Stimulated activated CD8-positive, alpha-beta memory T cell treated with anti-CD3 and anti-CD28 coated beads, Interleukin-4, amount 100 ng/mL, for 1 hour (primary cell): ENCODE measurements at places on chromosomes 5 and 9.

- no peak for DNase-seq
Measured at GRCh38 chr5:53087621-53088121, 21.9 kb downstream of the MOCS2 start.

DNA sequence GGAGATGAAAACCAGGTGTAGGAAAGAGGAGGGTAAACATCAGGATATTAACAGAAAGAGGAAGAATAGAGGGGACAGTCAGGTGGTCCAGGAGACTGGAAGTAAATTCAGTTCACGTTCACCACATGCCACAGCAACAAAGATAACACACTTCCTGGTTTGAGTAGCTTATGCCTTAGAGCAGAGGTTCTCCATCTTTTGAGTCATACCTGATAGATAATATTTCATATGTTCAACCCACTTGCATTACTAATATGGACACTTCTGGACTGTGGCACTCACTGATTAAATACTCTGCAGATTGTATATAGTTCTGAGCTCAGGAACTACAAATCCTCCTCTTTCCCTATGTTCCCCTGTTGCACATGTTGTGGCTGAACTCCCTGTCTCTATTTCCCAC is 179.9 kb upstream of the NR3C1 start:
- no peak for DNase-seq

DNA sequence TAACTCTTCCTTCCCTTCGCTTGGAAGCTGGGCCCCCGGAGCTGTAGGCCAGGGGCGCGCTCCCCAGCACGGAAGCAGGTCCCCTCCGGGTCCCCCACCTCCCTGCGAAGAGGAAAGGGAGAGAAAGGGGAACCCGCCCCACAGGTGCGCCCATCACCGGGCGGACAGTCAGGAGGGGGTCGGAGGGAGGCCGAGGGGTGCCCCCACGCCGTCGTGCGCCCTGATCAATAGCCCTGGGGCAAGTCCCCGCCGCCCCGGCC is 793 bp downstream of the AGPAT2 start:
- DNase-seq, result no peak

GRCh38 chr9:21969011-21969940 is 24.9 kb downstream of the CDKN2A start:
- DNase-seq, result no peak

- no peak for DNase-seq
Measured at GRCh38 chr9:97046228-97046627, 7.3 kb upstream of the CTSV start.

DNA sequence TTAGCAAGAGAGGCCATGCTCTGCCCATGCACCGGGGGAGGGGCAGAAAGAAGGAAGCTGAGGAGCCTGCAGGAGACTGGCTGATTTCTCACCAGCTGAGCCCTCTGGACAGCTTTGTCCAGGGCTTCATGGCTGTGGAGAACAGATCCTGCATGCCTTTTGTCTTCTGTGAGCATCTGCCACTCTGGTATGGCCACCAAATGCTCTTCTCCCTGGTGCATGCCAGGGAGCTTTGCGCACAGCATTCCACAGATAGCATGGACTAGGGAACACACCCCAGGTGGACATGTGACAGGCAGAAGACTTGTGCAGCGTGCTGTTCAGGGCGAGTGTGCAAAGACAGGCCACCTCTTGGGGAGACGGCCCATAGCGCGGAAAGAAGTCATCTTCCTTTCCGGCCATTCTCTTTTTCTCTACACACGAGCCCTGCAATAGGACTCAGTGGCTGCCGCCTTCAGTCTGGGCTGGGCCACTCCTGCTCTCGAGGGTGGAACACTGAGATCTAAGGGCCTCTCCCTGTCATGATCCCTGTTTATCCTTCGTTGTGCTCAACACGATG is 56.7 kb downstream of the GADD45G start:
- no peak for DNase-seq

- DNase-seq, result no peak
Measured at GRCh38 chr5:112681481-112681908, 56.2 kb upstream of the APC start.

DNA sequence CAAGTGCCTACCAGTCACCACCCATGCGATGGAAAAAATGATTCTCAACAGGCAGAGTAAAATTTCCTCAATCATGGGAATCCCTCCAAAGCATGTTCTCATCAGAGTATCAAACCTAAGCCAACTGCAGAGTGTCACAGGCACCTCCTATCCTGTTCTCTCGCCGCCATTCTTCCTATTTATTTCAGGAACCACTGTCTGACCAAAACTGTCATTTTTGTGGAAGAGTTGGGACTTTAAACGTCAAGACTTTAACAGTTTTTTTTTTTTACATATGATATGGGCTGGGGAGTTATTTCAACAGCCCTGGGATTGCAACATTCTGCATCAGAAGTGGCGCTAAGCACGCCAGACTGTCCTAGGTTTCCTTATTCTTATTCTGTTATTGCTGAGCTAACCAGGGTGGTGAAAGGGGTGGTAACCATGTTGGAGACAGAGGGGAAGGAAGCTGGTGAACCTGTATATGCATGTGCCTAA is 29.5 kb downstream of the PFDN1 start:
- DNase-seq, result no peak

DNA sequence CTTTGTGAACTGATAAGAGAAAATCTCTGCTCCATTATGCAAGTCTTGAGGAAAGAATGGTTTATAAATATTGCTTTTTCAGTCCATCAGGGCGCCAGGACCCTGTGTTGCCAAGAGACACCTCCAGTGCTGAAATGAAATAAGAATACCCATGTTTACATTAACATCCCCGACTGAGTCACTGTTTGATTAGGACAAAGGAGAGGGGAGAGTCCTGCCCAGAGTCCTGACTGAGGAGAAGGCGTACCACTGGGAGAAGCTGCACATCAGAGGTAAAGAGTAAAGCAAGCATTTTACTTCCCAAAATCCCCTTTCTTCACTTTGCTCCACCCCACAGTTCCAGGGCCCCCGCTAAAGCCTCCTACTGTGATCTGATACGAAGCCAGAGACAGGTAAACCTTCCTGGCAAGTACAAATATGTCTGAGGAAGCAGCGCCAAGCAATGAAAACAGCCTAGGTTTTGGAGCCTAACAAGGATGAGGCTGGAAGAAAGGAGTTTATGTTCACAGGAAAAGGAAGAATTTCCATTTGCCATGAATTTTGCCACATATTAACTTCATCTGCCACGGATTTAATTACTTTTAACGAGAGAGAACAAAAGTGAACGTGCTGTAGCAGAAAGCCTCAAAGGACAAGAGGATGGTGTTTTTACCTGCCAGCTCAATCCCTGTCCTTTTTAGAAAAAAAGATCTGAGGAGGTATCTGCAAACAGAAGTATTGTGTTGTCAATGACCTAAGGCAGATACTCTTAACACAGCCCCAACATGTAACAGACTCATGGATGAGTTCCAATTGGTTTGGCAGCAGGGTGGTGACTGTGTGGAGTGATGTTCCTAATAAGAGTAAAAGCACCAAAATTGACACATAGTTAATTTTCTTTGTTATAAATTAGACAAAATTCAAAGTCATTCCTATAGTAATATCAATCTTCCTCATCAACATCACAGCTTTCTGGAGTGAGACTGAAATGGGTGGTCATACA is 209.4 kb upstream of the TLE4 start:
- DNase-seq, result no peak

- no peak for DNase-seq
Measured at GRCh38 chr5:36610621-36611020, 4.2 kb downstream of the SLC1A3 start.

- no peak for DNase-seq
Measured at GRCh38 chr9:92147852-92148180, 32.6 kb upstream of the SPTLC1 start.

- no peak for DNase-seq
Measured at GRCh38 chr9:127883959-127884358, 6.5 kb upstream of the AK1 start.

DNA sequence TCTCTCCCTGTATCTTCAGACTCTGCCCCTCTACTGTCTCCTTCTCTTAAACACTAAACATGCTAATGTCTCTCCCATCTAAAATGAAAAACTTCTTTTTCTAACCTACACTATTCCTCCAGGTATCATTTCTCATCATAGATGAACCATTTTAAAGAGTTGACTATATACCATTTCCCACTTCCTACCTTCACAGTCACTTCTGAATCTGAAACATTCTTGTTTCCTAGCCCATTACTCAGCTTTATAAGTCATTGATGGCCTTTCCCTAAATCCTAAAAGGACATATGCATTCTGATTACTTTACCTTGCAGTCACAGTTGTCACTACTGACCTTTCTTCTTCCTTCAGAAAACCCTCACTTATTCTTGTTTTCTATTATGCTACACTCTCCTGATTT is 118.2 kb downstream of the SSBP2 start:
- no peak for DNase-seq

DNA sequence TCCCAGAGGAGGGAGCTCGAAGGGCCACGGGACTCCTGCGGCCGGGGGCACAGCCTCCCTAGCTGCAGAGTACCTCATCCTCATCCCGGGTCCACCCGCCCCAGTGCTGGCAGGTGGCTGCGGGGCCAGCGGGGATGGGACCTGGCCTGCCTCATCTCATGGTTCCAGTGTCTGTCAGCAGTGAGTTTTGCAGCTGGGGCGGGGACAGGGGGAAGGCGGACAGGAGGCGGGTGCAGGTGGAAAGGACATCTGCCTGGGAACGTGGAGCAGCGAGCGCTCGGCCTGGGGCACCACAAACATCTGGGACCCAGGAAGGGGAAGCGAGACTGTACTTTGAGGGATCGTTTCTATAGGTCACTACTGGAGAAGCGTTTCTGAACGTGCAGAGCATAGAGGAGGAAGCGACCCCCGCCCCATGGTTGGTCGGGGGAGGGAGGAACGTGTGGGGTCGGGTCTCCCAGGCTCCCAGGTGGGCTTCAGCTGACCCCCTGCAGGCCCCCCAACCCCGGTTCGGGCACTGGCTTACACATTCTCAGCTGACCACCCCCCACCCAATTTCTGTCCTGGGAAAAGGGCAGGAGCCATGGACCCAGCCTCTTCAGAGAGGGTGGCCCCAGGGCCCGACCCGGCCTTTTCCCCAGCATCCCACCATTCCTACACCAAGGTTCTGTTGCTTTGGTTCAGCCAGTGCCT is 56.5 kb upstream of the NOTCH1 start:
- no peak for DNase-seq

- DNase-seq, result no peak
Measured at GRCh38 chr9:16030528-16031185, 477.8 kb downstream of the CCDC171 start.

- DNase-seq, result no peak
Measured at GRCh38 chr5:32331217-32331934, 18.6 kb upstream of the MTMR12 start.

DNA sequence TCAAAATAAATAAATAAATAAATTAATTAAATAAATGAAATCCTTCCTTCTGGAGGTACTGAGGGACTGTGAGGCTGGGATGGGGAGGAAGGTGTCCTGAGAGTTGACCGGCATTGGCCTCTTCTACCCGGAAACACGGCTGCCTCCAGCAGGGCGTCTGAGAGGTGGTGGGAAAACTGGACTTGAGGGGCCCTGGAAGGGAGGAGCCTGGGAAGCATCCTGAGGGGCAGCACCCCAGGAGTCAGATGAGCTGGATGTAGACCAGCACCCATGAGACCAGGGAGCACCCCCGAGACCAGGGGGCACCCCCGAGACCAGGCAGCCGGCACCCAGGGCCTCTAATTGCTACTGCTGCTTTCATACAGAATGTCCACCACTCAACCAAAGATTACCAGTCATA is 8.8 kb upstream of the NSMF start:
- DNase-seq, result no peak

DNA sequence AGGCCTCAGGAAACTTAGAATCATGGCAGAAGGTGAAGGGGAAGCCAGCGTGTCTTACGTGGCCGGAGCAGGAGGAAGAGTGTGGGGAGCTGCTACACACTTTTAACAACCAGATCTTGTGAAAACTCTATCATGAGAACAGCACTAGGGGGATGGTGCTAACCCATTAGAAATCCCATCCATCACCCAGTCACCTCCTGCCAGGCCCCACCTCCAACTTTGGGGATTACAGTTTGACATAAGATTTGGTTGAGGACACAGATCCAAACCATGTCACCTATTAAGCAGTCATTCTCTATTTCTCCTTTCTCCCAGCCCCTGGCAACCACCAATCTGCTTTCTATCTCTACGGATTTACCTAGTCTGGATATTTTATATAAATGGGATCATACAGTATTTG is 26.9 kb downstream of the PBX3 start:
- no peak for DNase-seq

- no peak for DNase-seq
Measured at GRCh38 chr5:42500003-42500599, 76.9 kb downstream of the GHR start.

GRCh38 chr9:129624168-129624759 is 1.7 kb upstream of the NTMT1 start:
- DNase-seq, result no peak

- no peak for DNase-seq
Measured at GRCh38 chr9:665296-665695, 176.2 kb upstream of the DMRT1 start.

GRCh38 chr5:34034534-34035327 is 8.3 kb downstream of the C1QTNF3 start:
- no peak for DNase-seq

- no peak for DNase-seq
Measured at GRCh38 chr9:93240891-93241334, 57.0 kb downstream of the WNK2 start.

- DNase-seq, result no peak
Measured at GRCh38 chr5:5326115-5326758, 96.2 kb upstream of the ICE1 start.

DNA sequence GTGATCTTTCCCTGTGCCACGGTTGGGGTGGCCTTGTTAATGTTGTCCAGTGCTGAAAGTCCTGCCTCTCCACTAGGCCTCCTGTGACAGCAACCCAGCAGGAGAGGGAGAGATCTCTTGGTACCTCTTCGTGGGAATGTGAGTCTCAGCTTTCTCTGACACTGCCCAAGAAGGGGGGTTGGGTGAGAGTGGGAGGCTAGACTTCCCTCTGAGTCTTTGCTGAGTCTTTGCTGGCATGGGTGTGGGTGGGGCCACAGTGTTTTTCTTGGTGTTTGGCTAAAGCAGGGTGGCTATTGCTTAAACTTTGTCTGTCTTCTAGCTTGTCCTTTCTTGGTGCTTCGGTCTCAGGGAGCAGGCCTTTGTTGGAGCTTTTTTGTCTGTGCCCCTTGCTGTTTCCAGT is 145.6 kb downstream of the GNA14 start:
- DNase-seq, result no peak

GRCh38 chr9:36748322-36748899 is 175.7 kb downstream of the MELK start:
- no peak for DNase-seq

- DNase-seq, result no peak
Measured at GRCh38 chr9:132488626-132489025, 78.6 kb downstream of the CFAP77 start.

GRCh38 chr5:143923634-143924266 is 111.8 kb downstream of the HMHB1 start:
- no peak for DNase-seq

GRCh38 chr5:14831006-14831338 is 40.6 kb downstream of the ANKH start:
- DNase-seq, result no peak

- no peak for DNase-seq
Measured at GRCh38 chr5:36573438-36573837, 33.0 kb upstream of the SLC1A3 start.

GRCh38 chr9:107546859-107547258 is 57.3 kb upstream of the KLF4 start:
- DNase-seq, result no peak
